ENCODE measurements at places on chromosomes 2 and 18.

DNA sequence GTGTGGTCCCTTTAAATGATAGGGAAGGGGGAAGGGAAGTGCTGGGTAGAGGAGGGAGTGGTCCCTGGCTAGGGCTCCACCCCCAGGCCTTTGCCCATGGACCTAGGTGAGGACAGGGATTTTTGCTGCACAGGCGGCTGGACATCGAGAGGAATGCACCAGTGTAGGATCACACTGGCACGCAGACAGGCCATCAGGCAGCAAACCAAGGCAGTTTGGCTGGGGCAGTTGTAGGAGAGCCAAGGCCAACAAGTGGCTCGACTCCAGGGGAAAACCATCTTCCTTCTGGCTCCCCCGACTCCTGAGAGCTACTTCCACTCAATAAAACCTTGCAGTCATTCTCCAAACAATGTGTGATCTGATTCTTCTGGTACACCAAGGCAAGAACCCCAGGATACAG, 402.0 kb upstream of the LRRTM1 start:
- no peak for DNase-seq

DNA sequence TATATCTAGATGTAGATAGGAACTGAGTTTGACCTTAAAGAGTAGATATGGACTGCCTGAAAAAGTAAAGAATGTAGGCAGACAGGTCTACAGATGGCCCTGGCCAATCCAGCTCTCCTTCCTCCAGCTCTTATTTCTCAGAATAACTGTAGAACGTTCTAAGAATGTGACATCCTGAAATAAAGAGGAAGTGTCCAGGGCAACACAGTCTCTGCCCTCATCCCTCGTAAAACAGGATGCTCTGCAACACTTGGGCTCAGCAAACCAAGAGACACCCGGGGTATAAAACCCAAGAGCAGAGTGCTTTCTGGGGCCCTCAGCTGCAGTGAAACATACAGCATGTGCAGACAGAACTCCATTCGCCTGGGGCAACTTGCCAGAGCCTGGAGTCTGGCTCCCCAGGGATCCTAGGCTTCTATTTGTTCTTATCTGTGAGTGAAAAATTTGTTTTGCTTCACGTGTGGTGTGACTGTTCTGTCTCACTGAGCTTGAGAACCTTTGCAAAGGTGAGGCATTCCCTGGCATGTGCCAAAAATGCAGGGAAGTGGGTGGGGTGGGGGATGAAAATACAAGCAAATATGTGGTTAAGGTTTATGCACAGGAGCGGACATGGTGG, 401.0 kb downstream of the SETBP1 start:
- no peak for DNase-seq

GRCh38 chr2:43062058-43062457, 164.3 kb downstream of the ZFP36L2 start:
- DNase-seq: no peak

- no peak for DNase-seq
Measured at GRCh38 chr18:54506516-54507261, 84.4 kb upstream of the DYNAP start.

DNA sequence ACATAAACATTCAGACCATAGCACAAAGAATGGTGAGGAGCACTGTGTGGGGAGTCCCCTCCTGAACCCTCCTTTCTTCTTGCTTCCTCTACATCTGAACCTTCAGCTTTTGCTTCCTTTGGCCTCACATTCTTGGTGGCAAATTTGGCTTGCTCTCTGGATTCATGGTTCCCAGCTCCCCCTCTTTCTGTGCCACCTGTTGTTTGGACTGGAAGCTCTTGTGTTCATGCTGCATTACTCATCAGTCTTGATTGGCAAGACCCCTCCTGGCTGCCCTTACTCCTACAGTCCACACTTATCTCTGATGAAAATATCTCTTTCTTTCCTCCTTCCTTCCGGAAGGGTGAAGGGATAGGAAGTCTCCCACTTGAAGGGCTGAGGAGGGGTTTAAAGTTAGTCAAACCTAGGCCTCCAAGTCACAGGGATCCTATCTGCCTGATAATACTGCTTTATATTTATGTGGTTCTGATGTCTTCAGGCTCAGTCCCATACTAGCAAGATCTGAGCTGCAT, 70.0 kb downstream of the MYO3B start:
- no peak for DNase-seq

DNA sequence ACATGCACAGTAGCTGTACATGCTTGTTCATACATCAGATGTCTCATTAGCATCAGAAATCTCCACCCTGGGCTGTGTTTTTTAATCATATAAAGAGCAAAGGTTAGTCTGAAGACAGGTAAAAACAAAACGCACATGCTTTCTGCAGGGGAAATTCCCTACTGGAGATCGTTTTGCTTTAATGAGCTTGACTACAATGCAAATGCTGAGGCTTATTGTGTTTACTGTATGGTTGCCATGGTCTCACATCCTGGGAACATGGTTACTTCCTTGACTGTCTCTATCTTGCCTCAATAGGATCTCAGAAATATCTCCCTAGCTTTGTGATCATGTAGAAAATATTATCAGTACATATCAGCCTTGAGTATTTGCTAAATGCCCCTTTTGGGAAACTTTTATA, 336.5 kb upstream of the TFPI start:
- no peak for DNase-seq

DNA sequence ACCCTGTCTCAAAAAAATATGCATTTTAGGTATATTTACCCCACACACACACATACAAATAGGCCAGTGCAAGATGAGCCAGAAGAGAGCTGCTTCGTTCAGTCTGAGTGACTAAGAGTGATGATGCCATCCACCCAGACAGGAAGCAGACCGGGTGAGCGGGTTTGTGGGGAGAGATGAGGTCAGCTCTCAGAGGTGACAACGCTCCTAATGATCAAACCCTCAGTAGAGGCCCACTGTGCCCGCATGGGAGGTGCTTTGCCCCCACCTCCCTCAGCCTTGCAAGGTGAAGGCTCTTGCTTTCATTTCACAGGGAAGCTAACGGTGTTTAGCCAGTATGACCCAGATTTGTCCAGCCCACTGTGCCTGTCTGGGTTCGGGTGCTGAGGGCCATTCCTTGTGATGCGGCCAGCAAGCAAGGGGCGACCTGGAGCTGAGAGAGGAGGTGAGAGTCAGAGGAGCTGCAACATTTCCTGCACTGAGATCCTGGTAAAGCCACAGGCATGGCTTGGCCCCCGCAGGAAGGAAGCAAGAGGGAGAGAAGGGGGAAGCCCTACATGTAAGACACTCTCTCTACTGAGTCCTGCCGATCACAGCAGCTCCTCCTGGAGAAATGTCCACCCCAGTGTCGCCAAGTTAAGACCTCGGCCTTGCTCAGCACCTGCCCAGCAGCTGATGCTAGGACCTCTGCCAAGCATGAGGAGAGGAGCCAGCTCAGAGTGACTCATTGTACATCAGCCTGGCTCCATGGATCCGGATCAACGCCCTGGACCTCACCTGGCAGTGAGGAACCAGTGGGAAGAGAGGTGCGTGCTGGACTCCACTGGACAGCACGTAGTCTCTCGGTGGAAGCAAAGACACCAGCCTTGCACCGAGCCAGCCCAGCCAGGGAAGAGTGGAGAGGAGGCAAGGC, 37.0 kb downstream of the NIFK start:
- peak; percentile 96 for DNase-seq

- DNase-seq: no peak
Measured at GRCh38 chr2:193774166-193774565, 1579.4 kb upstream of the TMEFF2 start.

GRCh38 chr2:16249246-16250055, 309.1 kb downstream of the MYCN start:
- DNase-seq: no peak

- DNase-seq: no peak
Measured at GRCh38 chr2:8641301-8641965, 40.4 kb upstream of the ID2 start.

DNA sequence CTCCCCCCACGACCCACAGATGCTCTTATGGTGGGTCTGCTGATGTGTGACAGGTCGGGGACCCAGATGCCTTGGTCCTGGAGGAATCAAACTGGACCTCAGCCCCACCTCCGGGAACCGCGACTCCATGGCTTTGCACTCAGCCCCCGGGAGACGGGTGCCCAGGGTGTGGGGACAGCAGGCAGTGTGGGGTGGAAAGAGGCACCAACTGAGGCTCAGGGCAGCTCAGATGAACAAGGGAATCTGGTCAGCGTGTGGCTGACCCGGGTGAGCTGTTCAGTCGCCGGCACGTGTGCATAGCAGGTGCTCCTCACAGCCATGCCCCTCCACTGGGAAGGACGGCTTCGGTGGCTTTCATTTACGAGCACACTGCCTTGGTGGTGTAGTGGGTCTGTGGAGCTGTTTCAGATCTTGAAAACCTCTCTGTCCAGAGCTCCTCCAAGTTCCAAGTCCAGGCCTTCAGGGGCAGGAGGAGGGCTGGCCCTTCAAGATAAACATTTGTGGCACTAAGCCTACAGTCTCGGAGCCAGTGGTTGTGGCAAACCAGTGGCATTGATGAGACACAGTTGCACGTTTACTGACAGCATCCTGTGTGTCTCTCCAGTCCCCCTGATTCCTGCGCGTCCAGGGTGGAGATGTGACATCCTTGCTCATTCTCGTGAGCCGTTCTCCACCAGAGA, 471.2 kb upstream of the HS6ST1 start:
- DNase-seq: no peak

DNA sequence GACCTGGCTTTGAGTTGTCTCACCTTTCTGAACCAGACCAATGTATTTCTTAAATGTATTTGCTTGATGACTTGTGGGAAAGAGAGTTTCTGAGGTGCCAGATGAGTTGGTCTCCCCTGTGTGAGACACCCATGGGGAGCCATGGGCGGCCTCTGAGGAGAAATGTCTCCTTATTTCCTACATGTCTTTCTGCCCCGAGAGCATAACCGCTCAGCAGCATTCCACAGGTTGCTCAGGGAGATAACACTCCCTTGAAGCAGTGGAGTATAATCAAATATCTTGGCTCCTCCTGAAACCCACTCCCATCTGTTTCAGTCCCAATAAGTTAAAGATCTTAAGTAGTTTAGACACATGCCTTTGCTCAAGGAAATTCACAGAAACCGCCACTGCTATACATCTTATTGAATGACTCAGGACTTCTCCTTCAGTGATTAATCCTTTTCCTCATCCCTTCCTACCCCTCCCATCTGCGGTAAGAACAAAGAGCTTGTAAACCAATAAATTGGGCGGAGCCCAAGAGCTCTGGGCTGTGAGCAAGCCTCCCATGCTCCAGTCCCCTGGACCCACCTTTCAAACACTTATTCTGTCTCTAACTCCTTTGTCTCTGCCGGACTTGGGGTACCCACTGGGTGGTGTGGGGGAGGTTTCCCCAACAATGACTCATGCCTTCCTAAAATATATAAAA, 285.5 kb upstream of the LRRTM4 start:
- DNase-seq: peak; percentile 66

DNA sequence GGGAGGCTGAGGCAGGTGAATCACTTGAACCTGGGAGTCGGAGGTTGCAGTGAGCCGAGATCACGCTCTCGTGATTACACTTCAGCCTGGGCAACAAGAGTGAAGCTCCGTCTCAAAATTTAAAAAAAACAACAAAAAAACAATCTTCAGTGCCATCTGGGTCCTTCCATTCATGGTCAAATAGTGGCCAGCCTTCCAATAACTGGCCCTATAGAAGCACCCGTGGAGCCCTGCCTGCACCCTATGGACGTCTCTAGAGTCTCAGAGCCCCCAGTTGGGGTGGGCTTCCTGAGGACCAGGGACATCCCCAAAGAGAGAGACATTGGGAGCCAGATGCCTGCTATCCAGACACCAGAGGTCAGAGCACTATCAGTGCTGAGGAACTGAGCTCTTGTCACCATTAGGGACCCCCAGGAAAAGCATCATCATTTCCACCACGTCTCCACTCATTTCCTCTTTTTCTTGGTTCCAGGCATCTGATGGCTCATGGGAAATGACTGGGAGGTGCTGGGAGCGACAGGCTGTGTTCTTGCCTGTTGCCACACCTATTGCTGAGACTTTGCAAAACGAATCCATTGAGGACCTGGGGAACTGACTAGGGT, 9.4 kb downstream of the NEU2 start:
- DNase-seq: no peak

DNA sequence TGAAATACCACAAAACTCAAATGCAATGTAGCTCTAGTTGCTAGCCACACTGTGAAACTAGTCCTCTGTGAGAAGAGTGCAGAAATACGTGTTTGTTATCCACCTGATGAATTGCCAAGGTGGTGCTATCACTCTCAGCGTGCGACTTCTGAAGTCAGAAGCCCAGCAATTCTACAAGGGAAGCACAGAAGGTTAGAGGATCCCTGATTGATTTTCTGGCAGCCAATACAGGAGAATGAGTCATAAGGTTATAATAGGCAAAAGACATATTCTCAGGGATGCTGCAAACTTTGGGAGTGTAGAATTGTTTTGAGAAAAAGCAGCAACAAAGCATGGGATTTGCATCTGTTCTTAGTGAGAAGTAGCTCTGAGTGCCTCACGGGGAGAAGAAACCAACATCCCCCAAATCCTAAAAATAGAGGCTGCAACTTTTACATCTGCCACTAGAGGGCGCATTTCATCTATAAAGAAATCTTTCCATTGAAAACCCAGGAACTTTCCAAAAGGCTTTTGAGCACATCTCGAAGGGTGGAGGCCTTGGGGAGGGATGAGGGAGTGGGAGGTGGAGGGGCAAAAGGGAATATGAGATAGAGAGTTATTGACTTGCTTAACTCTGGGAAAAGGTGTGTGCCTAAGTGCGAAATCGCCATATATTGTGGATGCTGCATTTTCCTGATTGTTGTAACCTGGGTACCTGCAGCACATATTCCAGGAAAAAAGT, 78.0 kb downstream of the TMEM182 start:
- peak; percentile 78 for DNase-seq

DNA sequence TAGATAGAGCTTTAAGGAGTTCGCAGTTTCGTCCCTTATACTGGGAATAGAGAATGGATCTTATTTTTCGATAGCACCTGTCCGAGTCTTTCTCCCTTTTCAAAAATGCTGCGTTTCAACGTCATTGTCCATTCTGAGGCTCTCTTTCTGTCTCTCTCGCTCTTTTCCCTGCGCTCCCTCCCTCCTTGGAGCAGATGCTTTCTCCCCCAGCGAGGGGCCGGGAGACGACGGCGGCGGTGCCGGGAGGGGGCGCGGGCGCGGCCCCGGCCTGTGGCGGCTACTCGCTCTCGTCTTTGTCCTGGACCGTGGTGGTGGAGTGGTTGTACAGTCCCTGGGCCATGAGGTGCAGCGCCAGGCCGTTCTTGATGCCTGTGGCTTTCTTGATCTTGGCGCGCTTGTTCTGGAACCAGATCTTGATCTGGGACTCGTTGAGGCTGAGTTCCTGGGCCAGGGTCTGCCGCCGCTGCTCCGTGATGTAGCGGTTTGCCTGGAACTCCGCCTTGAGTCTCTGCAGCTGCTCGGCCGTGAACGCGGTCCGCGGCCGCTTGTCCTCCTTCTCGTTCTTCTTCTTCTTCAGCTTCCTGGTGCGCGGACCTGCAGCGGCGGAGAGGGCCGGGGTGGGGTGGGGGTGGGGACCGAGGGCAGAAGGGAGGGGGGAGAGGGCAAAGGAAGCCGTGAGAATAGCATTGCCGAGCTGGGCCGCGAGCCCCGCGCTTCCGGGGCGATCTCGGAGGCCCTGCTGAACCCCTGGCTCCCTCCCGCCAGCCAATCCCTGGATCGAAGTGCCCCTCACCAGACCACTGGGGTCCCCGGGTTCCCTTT, 4.6 kb downstream of the EN1 start:
- no peak for DNase-seq

Data from PC-3 (cell line).